OCI-M1 (cell line): ENCODE measurements at places on chromosomes 2 and 18.

- no peak for DNase-seq
These were observed 19.5 kb upstream of the ASXL3 start for GRCh38 chr18:33558529-33558928.

GRCh38 chr18:74497324-74497676 lies 1.1 kb downstream of the CNDP2 start:
- peak; percentile 49 for DNase-seq

DNA sequence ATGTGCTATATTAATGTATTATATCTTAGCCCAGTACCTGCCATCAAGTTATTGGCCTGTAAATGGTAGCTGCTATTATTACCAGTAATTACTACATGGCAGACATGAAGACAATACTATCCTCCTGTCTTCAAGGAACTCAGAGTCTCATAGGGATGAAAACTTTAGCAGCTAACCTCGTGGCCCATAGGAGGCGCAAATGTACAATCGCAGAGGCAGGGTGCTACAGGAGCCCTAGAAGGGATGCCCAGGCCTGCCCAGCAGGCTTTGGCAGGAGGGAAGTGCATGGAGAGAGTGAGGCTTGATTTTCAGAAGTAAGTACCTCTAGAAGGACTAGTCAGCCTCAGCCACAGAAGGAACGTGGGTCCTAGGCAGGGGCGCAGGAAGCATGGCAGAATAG lies 44.7 kb upstream of the KIDINS220 start:
- DNase-seq: no peak

DNA sequence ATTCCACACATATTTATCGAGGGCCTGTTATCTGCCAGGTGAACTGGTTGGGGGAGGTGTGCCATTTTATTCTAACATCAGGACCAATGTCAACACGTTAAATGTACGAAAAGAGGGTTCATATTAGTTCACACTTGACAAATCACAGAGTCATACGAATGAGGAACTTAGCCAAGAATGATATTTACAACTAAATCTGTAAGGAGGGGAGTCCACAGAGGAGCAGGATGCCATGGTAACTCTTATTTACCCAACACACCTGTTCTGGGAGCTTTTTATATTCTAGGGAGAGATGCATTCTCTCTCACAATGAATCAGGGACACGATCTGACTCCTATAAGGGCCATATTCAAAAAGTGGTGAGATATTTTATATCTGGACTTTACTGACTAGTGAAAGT lies 144.1 kb downstream of the CDC42EP3 start:
- peak; percentile 5 for DNase-seq

GRCh38 chr2:176076796-176077195 lies 7.0 kb downstream of the EVX2 start:
- no peak for DNase-seq

- no peak for DNase-seq
These were observed 85.9 kb upstream of the KLF7 start for GRCh38 chr2:207251573-207252192.

- DNase-seq: no peak
These were observed 132.8 kb upstream of the REG3A start for GRCh38 chr2:79292239-79292957.

GRCh38 chr2:171531836-171532450 lies 9.7 kb downstream of the CYBRD1 start:
- no peak for DNase-seq

DNA sequence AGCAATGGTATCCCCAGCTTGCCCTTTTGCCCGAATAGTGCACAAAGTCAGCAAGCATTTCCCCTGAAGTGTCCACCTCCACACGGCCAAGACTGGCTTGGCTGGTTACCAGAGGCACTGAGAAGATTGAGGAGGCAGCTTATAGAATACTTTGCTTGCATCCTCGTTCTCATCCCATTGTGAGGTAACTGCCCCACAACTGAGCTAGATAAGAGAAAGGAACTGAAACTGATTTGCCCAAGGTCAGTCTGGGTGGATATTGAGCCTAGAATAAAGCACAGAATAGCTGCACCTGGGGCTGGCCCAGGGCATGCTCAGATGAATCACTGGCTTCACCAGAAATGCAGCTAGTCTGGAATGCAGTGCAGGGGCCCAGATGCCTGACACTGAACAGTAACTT lies 32.7 kb upstream of the MAP4K3 start:
- peak; percentile 56 for DNase-seq

DNA sequence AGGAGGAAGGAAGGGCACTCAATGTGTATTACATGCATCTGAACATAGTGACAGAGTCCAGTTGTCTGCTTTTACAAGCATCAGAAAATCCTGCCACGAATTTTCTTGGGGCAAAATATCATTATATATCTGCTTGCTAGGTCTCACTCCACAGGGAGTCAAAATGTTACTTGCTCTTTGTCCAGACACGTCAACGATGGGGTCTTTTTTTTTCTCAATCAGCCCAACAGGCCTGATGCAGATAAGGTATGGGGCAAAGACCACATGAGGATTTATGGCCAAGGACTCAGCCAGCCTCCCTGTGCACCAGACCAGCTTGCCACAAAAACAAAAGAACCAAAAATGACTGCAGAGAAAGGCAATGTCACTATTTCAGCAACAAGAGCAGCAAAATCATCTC lies 323.4 kb upstream of the PKDCC start:
- DNase-seq: peak; percentile 67

GRCh38 chr2:11133238-11133935 lies 21.9 kb upstream of the SLC66A3 start:
- no peak for DNase-seq

- peak; percentile 19 for DNase-seq
These were observed 103.3 kb downstream of the AOX1 start for GRCh38 chr2:200689115-200689514.

- no peak for DNase-seq
These were observed 12.2 kb downstream of the ICOS start for GRCh38 chr2:203948733-203949132.

GRCh38 chr2:10338270-10339188 lies 35.8 kb downstream of the HPCAL1 start:
- no peak for DNase-seq

DNA sequence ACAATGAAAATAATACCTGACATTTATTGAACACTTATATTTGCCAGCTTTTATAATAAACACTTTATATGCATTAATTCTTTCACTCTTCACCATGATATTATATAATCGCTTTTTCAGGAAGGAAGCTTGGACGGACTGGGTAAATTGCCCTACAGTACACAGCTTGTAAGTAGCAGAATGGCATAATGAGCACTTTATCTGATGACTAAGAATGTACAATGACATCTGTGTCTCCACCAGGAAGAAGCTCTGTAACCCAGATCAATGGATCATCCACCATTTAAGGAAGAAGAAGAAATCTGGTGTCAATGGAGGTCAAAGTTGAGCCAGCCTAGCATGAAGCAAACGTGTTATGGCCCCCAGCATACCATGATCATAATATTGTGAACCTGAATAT lies 444.0 kb upstream of the SPHKAP start:
- no peak for DNase-seq

DNA sequence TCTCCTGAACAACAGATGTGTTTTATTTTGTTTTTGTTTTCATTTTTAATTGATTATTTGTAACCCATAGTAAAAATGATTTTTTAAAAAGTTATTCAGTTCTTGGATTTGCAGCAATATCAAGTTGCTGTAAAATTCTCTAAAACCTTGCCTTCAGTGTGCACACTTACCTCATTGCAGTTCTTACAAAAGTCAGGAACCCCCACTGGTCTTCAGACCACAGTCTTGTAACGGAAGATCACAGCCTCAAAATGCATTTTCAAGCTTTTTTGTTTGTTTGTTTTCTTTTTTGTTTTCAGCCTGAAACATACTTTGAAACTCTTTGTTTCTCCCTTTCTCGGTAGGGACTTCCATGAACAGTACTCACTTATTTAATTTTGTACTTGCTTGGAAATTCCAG lies 1012.8 kb upstream of the GYPC start:
- no peak for DNase-seq

- no peak for DNase-seq
These were observed 61.5 kb upstream of the KLF7 start for GRCh38 chr2:207227062-207227748.

DNA sequence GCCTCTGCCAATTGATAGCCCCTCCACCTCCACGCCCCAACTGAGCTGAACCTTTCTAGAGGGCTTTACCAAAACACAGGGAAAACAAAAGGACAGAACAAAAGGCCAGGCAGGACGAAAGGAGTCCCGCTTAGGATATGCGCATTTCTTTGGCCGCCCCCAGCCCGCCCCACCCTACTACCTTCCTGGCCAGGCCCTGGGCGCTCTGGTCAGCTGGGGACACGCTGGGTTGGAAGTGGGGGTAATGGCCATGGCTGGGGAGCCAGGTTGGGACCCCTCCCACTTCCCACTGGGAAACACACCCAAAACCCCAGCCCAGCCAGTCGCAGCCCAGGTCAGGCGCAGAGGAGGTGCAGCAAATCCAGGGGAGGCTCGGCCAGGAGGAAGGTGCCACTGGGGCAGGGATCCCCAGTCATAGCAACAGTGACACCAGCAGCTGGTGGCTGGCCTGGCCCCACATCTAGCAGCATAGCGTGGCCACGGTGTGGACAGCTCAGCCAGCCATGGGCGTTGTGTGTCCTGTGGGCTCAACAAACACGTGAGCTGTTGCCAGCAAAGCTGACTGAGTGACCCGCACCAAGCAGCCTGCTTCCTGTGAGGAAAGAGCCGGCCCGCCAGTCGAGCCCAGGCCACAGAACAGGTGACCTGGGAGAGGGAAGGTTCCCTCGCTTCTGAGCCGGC lies 24.6 kb upstream of the B3GNT7 start:
- no peak for DNase-seq

- no peak for DNase-seq
These were observed 40.5 kb upstream of the POLE4 start for GRCh38 chr2:74917702-74918619.

DNA sequence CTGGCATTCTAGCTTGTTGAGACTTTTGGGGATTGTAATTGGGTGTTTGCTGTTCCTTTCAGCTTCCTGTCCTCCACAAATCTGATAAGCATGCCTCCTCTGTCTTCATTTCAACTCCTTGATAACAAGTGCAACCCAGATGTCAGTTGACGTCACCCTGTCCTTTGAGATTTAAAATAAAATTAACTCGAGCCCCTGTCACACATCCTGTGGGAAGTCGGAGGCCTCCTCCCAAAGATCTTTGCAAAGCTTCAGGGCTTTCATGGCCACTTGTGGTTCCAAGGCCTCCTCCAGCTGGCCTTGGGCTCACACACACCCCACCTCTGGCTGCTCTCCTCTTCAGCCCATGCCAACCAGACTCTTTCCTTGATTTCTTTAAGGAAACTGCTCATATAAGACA lies 69.9 kb upstream of the ITGA6 start:
- DNase-seq: peak; percentile 14

- DNase-seq: no peak
These were observed 797 bp downstream of the ANO7 start for GRCh38 chr2:241189093-241189855.

DNA sequence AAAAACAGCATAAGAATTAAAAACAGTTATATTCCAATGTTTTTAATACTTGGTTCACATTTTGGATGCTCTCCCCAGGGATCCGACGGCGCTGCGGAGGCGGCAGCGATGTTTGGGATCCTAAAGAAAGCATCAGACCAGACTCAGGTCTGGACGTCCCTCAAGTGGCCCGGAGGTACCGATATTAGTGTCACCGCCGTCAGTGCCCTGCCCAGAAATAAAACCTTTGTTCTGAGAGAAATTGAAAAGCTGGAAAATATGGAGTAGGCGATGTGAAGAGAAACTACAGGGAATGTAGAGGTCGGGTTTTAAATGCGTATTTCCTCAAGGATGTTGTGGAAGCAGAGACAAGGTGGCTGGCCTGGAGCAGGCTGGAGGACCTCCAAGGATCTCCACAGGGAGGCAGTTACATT lies 683 bp upstream of the TBC1D8 start:
- peak; percentile 48 for DNase-seq
